Stimulated activated CD4-positive, alpha-beta T cell treated with anti-CD3 and anti-CD28 coated beads, Interleukin-1b, Interleukin-23, amount 100 ng/mL, for 4 hours (primary cell): ENCODE measurements at places on chromosomes 2 and 18.

- DNase-seq: no peak
Observed at GRCh38 chr2:176206682-176207081, 18.2 kb downstream of the HOXD1 start.

DNA sequence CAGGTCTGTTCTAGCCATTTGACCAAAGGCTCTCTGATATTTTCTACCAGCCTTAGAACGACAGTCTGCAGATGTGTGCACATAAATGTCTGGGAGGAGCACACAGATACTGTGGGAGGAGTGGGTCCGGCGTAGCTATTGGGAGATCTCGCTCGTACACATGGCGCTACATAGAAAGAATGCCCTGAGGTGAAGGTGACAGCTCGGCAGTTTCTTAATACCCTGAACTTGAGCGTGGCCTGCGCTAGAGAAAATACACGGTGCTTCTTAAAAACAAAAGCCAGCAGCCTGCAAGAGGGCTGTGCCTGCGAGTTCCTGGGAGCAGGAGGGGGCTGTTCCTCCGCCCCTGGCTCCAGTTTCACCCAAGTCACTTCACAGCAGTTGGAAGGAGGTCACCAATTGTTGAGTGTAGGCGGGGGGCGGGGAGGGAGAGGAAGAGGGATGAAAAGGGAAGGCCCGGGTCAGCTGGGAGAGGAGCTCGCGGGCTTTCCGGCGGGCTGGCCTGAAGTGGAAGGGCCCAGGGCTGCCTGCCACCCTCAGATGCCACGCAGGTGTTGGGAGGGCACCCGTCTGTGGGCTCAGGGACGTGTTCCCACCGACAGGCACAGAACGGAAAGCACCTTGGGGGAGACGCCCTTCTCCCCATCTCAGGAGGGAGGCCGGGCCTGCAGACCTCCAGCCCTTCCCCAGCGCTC, 124.7 kb upstream of the ZNF516 start:
- no peak for DNase-seq

DNA sequence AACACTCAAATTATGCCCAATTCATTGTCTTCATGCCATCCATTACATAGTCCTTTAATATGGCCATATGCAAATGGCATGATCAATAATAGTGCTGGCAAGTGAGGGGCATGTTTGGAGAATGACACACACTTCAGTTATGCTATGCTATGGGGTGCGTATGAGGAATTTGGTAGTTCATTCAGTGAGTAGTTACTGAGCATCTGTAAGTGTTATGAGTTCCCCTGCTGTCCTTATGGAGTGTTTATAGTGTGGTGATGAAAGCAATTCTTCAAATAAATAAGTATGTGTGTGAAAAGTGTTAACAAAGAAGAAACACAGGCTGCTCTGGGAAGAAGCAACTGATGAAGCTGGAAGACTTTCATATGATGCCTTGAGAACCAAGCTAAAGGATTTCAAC, 383.7 kb upstream of the SLC14A2 start:
- no peak for DNase-seq

GRCh38 chr2:48901416-48901815, 145.9 kb upstream of the LHCGR start:
- no peak for DNase-seq

DNA sequence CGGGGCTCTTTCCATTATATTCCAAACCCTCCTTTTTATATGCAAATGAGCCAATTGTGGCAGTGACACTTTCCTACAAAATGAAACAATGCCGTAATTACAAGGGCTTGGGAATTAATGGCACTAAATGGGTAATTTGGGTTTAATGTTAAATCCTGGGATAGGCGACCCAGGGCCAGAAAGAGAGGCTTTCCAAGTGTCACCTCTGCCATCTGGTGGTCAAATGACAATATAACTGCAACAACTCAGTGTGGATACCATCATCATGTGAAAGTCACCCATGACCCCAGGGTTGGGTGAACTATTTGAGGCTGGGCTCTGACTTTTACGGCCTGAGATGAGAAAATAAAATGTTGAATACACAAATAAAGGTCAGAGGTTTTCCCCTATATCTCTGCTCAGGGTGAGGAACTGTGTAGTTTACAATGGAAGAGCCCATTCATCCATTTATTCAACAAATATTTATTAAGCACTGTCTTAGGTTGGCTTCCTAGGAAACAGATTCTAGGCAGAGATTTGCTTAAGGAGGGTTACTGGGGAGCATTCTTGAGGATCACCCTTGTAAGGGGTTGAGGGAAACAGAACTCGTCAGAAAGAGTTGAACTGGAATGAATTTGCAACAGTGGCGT, 13.6 kb upstream of the THADA start:
- DNase-seq: no peak

- no peak for DNase-seq
Observed at GRCh38 chr18:48314690-48315089, 94.5 kb downstream of the ZBTB7C start.

- no peak for DNase-seq
Observed at GRCh38 chr2:197261808-197262226, 48.8 kb downstream of the ANKRD44 start.

DNA sequence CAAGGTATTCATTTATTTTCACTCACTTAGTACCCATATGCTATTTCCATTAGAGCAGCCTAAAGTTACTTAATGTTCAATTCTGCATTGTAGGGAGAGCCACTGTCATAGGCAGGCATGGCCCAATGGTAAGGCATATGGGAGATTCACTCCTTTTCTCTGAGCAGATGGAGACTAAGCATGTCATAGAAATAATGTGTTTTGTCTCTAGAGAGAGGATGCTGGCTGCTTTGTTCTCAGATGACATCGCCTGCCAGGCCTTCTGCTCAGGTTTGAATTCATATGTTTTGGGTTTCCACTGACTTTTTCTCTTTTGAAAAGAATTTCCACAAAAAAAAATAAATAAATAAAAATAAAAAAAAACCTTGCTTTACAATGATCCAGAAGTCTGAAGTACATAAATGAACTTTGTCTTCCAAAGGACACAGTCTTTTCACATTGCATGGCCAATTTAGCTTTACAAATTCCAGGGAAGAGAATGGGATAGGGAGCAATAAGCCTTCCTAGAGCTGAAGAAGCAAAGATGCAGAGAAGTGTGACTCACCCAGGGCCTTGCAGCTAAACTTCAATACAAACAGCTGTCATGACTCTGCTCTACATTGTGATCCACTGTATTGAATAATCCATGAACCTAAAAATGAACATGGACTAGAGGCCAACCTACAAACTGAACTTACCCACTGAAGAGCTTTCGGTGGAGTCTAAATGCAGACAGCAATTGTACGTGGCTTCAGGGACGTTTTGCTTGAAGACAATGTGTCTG, 422.5 kb downstream of the CMPK2 start:
- no peak for DNase-seq

DNA sequence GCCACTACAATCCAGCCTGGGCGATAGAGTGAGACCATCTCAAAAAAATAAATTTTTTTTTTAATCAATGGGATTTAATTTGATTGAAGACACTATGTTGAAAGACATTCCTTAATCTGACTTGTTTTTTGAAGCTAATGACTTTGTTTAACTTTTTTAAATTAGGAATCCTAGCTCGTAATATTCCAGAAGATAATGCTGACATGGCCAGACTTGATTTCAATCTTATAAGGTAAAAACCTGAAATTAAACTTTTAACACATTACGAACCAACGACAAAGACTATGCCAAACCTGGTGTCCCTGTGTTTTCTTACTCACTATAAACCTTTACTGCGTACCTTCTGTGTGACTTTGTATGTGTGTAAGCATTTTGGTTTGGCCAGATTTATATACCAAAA, 7.6 kb downstream of the ATIC start:
- no peak for DNase-seq

- DNase-seq: no peak
Observed at GRCh38 chr18:8947566-8947965, 154.9 kb upstream of the NDUFV2 start.

- DNase-seq: no peak
Observed at GRCh38 chr2:58757971-58758370, 516.8 kb upstream of the FANCL start.

DNA sequence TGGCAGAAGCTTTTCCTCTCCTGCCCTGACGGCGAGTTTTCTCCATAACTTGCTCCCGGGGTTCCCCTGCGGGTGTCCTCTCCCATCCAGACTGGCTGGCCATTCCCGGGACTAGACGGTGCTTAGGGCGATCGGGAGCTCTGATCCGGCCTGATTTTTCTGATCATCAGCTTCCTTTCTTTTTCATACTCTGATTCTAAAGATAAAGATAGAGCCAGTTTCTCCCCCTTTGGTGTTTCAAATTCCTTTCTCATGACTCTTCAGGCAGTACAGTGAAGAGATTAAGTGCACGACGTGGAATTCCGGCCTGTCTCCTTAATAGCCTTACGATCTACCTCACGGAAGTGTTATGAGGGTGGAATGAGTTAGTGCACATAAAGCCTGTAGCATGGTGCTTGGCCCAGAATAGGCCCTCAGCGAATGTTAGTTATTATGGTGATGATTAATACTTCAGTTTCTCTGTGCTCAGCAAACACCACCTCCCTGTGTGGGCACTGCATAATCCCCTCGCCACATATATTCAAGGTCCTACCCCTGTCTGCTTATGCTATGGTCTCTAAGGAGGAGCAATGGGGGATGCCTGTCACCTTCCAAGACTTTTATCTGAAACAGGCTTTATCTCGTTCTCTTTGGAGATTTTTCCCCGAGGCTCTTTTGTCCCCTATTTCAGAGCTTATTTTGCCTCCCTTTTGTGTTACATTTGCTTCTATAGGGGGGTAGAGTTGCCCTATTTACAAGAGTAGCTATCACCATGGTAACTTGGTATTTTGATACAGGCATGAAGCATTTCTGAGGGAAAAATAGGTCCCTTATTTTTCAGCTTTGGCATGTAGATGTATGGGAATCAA, 254.8 kb downstream of the CDH2 start:
- DNase-seq: no peak

DNA sequence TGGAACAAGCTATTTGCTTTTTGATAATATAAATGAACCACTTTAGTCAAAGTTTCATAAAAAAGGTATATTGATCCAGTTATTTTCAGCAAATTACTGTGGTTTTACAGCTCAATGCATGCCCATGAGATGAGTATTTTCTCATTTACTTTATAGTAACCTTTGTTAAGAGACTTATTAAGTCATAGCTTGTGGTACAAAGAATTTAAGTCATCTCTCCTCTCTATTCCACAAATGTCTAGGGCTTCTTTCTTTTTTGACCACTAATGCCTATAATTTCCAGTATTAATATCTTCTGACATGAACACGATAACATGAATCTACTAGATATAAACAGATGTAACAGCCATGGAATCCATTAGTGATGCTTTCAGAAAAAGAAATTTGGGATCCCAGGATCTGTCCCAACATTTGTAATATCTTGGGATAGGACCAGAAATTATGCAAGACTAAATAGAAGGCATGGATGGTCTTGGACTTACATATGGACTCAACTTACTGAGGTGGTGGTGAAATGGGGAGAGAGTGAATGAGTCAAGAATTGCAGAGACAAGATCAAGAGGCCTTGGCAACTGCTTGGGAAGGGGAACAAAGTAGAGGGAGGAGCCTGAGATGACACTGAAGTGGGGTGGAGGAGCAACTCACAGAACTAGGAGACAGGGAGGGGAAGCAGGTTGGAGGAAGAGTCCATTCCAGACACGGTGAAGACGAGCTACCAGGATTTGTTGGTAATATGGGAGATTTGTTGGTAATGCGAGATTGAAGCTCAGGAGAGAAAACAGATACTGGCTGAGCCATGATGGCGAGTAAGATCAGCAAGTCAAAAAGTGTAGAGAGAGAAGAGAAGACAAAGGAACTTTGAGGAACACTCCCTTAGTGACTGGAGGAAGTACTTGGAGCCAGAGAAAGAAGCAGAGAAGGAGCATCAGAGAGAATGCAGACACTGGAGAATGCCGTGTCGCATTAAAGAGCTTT, 42.4 kb upstream of the KDM3A start:
- no peak for DNase-seq

DNA sequence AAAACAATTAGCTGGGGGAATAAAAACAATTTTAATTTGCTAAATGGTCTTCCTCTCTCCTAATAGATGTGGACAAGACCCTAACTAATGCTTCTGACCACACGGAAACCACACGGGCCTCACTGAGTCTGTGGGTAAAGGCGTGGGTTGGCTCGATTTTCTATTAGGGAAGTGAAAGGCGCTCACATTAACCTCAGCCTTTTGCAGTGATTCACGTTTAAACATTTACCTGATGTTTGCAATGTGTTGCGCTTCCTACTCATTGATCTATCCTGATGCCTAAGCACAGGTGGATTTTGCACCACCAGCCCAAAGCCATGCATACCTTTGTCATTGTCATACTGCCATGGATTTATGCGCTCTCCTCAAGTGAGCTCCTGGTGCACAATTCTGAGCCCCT, 35.6 kb upstream of the NRP2 start:
- no peak for DNase-seq

- DNase-seq: no peak
Observed at GRCh38 chr2:26587994-26588393, 53.2 kb downstream of the CIB4 start.

GRCh38 chr2:207630491-207630890, 5.3 kb upstream of the METTL21A start:
- DNase-seq: no peak

DNA sequence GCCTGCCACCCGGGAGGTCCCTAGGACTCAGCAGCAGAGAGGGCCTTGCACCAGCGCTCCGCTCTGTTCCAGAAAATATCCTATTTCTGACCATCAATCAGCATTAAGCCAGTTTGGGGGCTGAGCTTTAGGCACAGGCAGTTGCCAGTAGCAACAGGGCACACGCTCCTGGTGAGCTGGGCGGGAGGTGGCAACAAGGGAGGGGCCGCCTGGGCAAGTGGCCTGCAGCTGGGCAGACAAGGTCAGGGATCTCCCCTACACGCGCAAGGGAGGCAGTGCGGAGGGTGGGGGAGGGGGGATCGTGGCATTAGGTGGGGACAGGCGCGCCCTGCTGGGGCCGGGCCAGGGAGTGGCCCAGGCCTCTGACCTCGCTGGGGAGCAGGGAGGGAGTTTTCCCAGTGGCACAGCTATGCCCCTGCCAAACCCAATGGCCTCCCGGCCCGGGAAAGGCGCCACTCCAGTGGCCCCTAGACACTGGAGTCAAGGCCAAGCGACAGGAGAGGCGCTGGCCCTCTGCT, 302.8 kb downstream of the NCKAP5 start:
- DNase-seq: no peak

DNA sequence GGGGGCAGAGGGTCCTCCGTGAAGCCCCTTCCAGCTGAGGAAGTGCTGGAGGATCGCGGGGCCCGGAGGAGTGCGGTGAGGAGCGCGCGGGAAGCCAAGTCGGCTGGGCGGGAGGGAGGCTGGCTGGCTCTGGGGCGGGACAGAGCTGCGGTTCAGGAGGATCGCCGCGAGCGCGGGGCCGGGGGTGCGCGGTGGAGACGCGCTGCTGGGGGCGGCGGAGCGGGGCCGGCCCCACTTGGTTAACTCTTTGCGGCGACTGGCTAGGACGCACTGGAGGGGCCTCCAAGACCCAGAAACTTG, 464 bp downstream of the CYBRD1 start:
- DNase-seq: no peak

DNA sequence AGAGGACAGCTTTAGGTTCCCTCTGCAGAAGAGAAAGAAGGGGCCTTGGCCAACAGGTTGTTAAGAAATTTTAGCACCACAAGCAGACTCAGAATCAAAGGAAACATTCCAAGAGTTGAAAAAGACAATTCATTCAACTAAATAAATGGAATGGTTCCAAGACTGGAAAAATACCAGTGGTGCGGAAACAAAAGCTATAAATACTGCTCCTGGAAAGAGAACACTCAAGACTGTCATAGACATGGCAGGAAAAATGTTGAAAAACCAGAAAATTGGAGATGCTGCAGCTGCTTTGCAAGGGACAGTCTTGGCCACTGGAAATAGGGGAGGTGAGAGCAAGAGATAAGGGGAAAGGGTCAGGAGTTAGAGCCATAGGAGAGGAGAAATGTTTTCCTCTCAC, 312.7 kb upstream of the CYRIA start:
- no peak for DNase-seq
